ENCODE measurements at places on chromosomes 6 and 20.

DNA sequence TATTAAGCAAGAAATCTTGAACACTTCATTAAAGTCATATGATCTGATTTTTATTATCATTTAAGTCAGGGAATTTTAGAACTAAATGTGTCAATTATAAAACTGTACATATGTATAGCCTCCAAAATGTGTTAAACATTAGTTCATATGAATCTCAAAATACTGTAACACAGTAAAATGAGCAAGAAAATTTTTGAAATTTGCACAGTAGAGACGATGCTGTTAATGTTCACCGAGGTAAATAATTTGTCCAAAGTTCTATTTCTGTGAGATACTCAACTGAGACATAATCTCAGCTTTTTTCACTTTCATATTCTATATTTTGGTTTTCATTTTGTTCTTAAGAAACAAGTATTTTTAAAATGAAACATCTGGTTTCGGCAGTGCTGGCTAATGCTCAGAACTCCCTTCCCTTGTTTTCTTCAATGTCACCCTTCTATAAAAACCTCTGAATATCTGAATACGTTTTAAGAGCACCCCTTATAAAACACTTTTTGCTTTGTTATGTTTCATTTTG, 353.1 kb downstream of the LAMA2 start:
- no peak for DNase-seq

DNA sequence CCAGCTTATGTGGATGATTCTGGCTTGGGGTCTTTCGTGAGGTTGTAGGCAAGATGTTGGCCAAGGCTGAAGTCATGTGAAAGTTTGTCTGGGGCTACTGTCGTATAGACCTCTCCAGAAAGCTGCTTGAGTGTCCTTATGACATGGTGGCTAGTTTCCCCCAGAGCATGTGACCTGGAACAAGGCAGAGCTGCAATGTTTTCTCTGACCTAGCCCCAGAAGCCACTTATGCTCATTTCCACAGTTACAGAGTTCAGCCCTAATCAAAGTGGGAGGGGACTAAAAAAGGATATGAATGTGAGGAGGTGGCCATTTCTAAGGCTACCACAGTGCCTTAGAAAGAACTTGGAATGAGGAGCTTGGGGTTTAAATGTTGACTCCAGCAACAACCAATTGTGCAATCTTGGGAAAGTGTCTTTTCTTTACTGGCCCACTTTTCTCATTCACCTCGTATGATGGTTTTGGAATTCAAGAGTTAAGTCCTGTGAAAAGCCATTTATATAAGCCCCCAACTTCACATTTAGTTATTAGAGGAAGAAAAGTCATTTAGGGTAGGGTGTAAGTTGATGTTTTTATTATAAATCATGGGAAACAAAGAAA, 5.9 kb upstream of the ASXL1 start:
- DNase-seq, result no peak

DNA sequence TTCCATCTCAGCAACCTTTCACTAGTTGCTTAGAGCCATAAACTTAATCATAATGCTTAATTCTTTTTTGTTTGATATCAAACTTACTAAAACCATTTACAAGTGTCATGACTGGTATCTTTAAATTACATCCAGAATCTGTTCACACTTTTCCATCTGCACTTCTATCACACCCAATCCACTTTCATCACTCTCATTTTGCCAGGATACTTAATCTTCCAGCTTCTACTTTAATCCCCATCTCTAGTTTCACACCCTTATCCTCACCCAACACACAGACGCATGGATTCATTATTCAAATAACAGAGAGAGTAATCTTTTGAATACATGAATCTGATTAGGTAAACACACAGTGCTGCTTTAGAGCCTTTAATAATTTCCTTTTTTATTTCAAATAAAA, 828.4 kb downstream of the HACE1 start:
- DNase-seq, result no peak

GRCh38 chr6:91447081-91447480, 860.2 kb upstream of the MAP3K7 start:
- DNase-seq, result peak; percentile 74

- DNase-seq, result no peak
Measured at GRCh38 chr6:13116155-13116554, 212.2 kb downstream of the TBC1D7 start.

GRCh38 chr6:122789182-122790027, at the start of gene SMPDL3A:
Gene SMPDL3A, plus strand, starts transcription at chr6:122789258. Its CDS starts 89 bp downstream, at chr6:122789347.
- DNase-seq, result peak; percentile 89

DNA sequence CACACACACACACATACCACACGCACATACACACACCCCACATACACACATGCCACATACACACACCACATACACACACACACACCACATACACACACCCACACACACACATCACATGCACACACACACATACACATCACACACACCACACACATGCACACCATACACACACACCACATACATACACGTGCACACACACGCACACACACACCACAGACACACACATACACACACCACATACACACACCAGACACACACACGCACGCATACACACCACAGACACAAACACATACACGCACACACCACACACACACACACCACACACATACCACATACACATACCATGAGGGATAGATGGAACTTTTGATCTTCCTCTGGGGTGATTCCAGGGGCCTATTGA, 90.2 kb downstream of the DLGAP4 start:
- no peak for DNase-seq

DNA sequence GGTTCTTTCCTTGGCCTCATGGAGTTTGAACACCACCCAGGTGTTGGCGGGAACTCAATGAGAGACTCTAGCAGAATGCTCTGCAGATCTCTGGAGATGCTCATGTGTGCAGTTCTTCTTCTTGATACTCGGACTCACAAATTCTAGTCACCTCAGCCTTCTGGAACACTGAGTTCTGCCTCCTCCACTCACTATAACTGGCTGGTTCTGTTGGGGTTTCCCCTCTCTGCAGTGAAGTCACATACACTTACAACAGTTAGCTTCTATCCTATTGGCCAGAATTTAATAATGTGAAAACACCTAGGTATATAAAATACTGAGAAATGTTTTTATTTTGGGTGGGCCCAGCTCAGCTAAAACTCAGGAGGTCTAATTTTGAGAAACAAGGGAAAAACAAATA, 109.6 kb upstream of the HIVEP1 start:
- DNase-seq, result no peak

DNA sequence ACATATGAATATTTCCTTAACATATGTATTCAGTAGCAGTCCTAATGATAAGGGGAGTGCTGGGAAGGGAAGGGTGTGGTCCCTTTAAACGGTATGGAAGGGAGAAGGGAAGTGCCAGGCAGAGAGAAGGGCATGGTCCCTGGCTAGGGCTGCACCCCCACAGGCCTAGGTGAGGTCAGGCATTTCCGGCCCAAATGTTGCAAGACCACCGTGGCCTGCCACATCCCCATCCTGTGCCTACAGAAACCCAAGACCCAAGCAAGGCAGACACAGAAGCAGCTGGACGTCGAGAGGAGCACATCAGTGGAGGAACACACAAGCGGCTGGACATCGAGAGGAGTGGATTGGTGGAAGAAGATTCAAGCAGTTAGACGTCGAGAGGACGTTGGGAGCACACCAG, 5.9 kb downstream of the RRAGD start:
- no peak for DNase-seq

DNA sequence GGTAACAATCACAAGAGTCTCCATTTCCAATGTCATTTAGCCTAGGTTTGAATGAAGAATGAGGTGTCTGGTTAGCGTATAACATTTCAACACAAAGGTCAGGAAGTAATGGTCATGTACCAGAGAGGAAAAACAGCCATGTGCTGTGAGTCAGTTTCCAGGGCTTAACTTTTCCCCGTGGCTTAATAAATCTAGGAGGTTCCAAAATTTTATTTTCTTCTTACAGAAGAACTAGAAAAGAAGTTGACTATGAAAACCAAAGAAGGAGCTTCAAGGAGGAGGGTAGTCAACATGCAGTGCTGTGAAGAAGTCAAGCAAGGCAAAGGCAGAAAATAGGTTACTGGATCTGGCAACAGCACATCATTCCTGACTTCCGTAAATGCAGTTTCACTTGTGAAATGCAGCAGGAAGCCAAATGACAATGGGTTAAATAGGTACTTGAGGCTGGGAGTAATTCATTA, 8.4 kb upstream of the GABRR2 start:
- no peak for DNase-seq

DNA sequence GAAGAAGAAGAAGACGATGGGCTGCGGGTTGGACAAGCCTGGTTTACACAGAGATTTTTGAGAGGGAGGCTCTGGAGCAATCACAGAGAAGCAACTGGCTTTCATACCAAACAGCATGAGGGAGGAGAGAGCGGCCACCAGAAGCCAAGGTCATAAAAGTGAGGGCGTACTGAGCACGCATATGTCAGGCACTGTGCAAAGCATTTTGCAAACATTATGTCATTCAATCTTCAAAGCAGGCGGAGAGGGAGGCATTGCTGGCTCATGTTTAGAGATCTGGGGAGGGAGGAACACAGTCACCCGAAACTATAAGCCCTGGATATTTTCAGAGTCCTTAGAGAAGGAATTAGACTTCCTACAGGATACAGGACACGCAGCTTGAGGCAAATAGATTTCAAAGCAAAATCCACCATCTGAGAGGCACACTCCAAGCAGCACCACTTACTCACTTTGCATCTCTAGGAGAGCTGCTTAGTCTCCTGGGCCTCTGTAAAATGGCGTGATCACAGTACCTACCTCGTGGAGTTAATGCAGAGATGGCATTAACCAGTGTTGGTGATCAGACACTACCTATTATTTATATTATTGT, 24.6 kb downstream of the RAMACL start:
- no peak for DNase-seq

DNA sequence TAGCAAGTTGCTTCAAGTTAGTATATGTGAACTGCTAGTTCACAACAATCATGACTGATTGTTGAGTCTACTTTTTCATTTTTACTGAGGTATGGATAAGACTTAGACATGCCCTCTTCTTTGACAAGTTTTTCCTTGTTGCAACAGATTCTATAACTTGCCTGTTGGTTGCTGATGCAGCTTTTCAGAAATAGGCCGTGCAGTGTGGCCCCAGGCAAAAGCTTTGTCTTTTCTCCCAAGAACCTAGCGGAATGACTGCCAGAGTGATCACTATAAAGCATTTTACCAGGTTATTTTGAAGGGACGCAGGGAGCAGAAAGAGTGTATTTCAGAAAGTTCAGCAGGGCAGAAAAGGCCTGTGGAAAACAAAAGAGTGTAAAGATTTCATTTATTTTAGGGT, 16.0 kb downstream of the HECA start:
- DNase-seq, result no peak

- no peak for DNase-seq
Measured at GRCh38 chr6:90383196-90383822, 86.7 kb upstream of the BACH2 start.

DNA sequence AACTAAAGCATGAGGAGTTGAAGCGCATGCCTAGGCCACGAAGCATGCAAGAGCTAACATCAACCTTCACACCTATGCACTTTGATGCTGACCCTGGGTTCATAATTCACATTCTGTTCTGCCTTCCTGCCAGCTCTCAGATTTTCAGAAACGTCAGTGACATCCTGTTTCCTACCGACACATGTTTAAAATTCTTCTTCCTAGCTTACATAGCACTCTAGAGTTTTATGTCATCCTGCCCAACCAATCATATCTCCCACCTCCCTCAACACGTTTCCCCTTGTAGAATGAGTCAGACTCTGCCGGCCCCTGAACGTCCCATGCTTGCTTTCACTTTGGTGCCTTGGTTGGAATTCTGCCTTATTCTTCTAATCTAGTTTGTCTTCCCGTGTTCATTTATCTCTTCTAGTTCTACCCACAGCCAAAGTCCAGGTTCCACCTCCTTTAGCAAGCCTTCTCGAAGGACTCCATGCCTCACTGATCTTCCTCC, 97.2 kb upstream of the MAP7 start:
- no peak for DNase-seq

GRCh38 chr6:111096246-111096645, 8.9 kb downstream of the SLC16A10 start:
- peak; percentile 92 for DNase-seq

GRCh38 chr6:9834233-9834632, 580.6 kb downstream of the TFAP2A start:
- no peak for DNase-seq

- DNase-seq, result no peak
Measured at GRCh38 chr6:21003780-21004541, 469.7 kb downstream of the CDKAL1 start.

DNA sequence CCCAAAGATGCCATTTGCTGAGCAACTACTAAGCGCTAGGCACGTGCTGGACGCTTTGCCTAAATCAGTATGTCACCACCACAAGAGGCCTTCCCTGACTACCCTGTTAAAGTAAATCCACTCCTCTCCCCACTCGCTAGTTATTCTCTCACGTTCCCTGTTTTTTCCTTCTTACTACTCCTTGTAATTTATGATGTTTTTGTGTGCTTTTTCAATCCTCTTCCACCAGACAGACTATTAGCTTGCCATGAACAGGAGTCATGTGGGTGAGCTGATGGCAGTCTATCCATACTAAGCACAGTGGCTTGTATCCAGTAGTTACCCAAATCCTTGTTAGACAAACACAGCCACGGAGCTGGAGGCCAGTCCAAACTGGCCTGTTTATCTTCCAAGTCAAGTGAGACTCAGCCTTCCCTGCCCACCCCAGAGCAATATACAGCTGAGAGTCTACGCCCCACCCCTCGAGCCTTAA, 41.2 kb downstream of the C6orf132 start:
- no peak for DNase-seq

DNA sequence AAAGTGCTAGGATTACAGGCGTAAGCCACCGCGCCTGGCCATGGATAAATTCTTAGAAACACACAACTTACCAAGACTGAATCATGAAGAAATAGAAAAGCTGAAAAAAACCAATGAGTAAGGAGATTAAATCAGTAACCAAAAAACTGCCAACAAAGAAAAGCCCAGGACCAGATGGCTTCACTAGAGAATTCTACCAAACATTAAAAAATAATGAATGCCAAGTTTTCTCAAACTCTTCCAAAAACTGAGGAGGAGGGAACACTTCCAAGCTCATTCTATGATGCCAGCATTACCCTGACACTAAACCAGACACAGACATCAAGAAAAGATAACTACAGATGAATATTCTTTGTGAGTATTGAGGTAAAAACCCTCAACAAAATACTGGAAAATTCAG, 44.3 kb downstream of the USP49 start:
- no peak for DNase-seq

- no peak for DNase-seq
Measured at GRCh38 chr6:35381132-35381531, 38.8 kb downstream of the PPARD start.

DNA sequence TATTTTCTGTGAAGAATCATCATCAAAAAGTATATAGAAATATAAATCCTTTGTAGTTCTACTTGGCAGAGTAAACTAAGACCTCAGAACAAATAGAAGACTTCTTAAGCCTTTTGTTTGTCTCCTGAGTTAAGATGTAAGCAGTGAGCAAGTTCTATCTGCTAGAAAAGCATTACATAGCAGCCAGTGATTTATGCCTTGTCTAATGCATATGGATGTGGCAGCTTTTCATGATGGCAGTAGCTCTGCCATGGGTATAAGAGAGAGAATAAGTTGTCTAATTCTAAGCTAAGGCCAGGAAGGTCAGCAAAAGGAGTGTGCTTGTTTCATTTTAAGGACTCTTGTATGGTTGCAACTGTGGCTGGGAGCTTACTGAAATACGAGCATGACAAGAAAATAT, 920.2 kb downstream of the GRIK2 start:
- DNase-seq, result no peak

- no peak for DNase-seq
Measured at GRCh38 chr20:54137115-54137514, 36.7 kb downstream of the CYP24A1 start.

GRCh38 chr20:38034961-38035360, 1.4 kb downstream of the RPRD1B start:
- DNase-seq, result no peak

- peak; percentile 39 for DNase-seq
Measured at GRCh38 chr6:149170564-149171452, 146.7 kb upstream of the TAB2 start.
